Stimulated activated CD8-positive, alpha-beta memory T cell treated with anti-CD3 and anti-CD28 coated beads, Interleukin-7, amount 100 ng/mL, for 1 hour (primary cell): ENCODE measurements at places on chromosomes 3 and 15.

GRCh38 chr3:104291878-104292277 is 1074.8 kb upstream of the ALCAM start:
- no peak for DNase-seq

- DNase-seq = no peak
Observed at GRCh38 chr15:89759835-89760234, 8.8 kb upstream of the MESP1 start.

DNA sequence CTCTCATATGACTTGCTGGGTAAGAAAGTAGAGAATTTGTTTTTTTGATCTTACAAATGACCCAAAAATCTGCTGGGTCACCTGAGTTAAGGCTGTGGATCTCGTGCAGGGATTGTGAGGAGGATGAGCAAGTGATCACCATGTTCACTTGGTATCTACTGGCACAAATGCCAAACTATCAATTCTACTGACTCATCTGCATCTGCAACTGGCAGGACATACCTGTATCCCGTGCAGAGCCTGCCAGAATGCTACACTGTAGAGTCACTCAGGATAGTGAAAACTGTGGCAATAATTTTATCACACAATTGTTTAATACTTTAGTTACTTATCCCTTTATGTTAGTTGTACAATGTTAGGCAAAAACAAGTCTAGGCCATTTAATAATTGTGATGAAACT is 129.6 kb upstream of the PLXND1 start:
- no peak for DNase-seq

DNA sequence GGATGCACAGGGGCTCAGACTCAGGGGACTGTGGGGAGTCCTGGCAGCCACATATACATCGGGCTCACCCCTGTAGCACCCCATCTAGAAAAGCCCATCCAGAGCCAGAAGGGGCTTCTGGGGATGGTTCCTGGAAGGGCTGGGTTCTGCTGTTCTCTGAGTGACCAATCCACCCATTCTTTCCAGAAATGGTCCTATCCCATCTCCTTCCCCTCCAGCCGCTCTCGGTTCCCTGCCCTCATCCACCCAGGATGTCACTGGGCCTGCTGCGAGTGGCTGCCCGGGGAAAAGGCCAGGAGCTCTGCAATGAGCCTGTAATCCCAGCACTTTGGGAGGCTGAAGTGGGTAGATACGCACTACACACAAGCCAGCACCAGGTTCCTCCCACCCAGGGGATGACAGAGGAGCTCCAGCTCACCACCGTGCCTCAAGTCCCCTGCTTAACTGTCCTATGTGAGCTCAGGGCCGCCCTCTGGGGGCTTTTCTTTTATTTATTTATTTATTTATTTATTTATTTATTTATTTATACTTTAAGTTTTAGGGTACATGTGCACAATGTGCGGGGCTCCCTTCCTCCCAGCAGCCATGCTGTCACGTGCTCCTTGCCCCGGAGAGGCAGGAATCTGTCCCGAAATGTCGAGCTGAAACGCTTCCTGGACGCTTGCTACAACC is 13.6 kb upstream of the CSK start:
- no peak for DNase-seq

DNA sequence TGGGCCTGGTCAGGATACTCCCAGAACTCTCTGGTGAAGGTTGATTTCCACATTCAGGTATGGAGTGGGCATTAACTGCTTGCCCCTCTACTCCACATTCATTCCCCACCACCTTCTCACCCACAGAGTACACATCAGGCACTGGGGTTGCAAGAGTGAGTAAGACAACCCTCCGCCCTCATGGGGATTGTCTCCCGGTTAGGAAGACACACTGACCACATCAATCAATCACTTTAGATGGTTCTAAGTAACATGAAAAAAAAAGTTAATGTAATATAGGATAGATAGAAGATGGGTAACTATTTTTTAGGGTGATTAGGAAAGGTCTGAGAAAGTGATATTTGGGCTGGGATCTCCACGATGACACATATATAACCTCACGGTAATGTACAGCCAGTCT is 116.0 kb upstream of the NEO1 start:
- no peak for DNase-seq

DNA sequence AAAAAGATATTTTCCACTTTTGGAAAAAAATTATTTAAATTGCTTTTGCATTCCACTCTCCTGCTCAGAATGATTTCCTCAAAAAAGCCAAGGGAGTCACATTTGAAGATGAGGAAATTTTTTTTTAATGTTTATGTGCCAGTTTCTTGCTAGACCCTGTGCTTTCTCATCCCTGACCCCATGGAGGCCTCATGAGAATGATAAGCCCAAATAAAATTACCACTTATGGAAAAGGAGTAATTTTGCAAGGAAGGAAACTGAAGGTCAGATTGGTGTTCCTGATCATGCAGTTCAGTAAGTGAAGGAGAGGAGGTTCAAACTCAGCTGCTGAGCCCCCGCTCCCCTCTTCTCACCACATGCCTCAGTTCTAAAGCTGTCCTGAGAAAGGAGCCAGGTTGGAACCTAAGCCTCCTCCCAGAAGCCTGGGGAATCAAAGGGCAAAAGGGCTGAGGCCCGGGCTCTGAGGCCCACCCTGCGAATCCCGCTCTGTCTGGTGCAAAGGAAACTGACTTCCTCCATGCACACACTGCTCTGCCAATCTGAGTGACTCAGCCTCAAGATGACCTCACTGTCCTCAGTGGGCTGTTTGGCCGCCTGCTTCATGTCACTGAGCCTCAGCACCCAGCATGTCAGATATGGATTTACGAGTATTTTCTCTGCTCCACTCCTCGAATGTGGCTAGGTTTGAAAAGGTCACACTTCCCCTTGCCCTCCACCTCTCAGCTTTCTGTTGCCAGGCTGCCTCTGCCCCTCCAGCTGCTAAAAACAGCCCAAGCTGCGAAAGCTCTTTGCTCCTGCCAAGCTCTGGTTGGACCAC is 56.9 kb upstream of the FLNB start:
- no peak for DNase-seq

- DNase-seq = no peak
Observed at GRCh38 chr15:90037961-90038631, 37.0 kb downstream of the ZNF710 start.

DNA sequence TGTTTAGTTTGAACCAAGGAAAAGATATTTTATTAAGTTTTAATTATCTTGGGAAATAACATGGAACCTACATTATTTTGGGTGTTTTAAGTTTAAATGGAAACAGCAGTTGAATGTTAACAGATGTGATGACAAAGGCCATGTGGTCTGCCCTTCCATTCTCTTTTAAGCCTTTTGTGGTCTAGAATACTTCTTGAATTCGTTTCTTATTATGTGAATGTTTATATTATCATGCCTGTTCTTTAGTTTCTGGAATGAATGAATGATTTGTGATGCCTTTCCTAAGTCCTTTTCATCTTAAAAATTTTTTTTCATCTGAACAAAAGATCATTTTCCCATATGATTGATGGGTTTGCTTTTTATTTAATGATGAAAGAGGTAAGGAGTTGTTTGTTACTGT is 44.6 kb downstream of the SNRK start:
- DNase-seq = no peak

DNA sequence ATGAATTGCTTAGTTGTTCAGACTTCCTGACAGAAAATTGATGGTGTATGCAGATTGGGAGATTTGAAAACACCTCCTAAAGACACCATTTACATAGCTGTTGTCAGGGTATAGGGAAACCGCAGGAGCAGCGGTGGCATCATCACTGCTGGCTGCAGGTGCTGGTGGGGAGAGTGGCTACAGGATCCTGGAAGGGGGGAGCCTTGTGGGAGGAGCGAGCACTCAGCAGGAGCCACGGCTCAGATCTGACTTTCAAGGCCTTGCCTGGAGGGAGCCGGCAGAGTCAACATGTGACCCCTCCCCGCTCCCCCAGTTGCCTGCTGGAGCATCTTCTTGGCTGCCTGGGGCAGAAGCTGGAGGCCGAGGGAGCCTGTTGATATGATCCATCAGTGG is 26.1 kb downstream of the EDEM1 start:
- DNase-seq = no peak

DNA sequence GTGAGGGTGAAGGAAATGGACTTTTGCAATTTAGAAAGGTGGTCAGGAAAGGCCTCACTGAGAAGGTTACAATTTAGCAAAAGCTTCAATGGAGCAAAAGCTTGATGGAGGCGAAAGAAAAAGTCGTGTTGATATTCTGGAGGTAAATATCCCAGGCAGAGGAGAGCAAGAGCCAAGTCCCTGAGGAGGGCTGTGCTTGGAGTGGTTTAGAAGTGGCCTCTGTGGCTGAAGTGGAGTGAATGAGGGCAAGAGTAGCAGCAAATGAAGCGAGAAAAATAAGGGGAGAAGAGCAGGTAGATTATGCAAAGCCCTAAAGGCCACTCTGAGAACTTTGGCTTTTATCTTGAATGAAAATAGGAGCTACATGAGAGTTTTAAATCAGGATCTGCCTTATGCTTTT is 54.1 kb downstream of the GUCA1C start:
- no peak for DNase-seq
